ENCODE measurements at places on chromosomes 2 and 18.

DNA sequence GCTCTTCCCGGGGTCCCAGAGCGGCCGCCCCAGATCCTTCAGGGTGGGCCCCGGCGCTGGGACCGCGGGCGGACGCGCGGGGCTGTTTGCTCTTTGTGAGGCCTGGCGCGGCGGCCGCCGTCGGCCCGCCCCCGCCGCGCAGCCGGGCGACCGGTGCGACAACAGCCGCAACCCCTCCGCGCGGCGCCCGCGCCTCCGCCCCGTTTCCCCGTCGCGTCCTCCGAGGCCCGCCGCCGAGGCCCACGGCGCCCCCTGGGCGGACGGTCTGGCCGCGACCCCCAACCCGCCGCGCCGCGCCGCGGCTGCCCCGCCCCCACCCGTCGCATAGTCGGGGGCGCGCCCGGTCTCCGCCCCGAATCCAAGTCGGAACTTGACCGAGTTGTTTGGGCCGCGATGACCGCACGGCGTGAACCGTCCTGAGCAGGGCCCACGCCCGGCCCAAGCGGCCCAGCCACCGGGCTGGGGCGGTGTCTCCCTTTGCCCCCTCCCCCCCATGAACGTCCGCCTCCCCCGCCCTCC is 448 bp downstream of the YPEL5 start:
- DNase-seq: no peak

GRCh38 chr2:212193056-212193455 is 345.5 kb downstream of the ERBB4 start:
- no peak for DNase-seq

DNA sequence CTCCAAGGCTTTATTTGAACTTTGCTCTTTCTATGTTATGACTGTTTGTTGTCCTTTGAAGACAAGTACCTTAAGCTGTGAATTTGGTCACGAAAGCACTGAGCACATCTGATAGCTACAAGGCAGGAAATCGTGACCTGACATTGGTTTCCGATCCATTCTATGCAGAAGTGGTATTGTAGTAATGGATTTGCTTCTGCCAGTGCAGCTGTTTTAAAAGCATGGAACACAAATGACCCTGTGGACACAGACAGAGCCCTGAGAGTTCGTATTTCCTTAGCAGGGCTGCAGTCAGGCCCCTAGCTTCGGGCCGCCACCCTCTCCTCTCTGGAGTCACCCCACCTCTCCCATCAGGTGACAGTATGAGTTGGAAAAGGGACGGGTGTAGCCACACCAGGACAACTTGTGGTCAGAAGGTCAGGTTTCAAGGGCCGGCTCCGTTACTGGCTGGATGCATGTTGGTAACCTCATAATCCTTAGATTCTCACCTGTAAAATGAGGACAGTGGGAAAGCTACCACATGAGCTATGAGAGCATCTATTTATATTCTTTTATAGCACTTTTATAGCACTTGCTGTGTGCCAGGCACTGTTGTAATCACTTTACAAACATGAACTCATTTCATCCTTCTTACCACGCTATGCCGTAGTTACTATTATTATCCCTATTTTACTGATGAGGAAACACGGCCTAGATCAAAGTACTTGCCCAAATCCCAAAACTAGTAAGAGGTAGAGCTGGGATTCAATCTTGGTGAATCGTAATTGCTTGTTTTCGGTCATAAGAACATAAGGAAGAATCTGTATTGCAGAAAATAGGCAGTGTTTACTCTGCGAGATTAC is 70.2 kb downstream of the SPATS2L start:
- no peak for DNase-seq

- DNase-seq: no peak
Observed at GRCh38 chr2:38533180-38533579, 69.5 kb downstream of the HNRNPLL start.

DNA sequence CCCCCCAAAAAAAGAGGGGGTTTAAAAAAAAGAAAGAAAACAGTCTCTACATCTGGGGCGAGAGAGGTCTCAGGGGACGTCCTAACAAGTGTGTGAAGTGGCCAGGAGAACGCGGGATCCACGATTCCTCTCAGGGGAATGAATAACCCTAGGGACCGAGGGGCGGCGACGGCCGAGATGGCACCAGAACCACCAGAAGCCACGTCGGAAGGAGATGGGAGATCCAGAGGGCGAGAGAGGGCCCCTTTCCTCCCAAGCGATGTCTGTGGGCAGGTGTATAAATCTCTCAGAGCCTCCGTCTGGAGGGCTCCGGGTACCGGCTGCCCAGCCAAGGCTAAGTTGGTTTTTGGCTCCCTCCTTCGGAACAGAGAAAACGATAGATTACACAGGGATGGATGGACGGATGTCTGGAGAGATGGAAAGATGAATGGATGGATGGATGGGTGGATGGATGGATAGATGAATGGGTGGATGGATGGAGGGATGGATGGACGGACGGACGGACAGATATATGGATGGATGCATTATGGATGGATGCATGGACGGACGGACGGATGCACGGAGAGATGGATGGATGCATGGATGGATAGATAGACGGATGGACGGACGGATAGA is 1.7 kb downstream of the EPHA4 start:
- no peak for DNase-seq

- DNase-seq: no peak
Observed at GRCh38 chr2:221478485-221478863, 93.6 kb downstream of the EPHA4 start.

DNA sequence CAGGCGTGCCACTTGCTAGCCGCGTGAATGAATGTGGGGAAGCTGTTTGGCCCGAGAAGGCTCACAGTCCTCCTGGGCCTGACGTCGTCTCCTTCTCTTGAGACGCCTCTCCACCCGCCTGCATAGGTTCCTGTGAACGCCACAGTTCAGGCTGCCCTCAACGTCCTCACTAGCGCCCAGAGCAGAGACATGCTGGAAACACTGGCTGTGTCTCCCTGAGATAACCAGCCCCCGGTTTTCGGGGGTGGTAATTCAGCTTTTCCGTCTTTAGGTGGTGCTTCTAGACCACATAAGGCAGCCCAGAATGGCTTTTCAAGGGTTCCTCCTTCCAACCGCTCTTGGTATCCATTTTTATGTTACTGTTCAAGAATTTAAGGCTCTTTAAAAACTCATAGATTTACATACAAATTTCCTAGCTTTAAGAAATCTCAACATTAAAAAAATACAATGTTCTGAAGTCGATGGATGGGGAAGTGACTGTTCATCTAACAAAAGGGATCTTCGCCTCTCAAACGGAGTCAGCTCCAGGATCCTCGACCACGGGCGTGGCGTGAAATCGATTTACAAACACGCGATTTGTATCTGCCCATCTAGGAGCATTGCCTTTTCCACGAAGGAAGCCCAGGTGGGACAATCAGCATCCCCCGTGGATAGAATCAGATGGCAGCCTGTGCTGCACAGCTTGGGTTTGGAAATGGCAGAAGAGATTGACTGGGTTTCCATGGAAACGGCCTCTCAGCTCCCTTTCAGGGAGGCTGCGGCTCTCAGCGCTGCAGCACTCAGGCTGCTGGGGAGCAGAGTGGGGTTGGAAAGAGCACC is 110.6 kb upstream of the PXDN start:
- no peak for DNase-seq

- DNase-seq: no peak
Observed at GRCh38 chr18:55699233-55699765, 111.3 kb upstream of the TCF4 start.

GRCh38 chr2:230318190-230319121 is 8.5 kb upstream of the SP140L start:
- no peak for DNase-seq

DNA sequence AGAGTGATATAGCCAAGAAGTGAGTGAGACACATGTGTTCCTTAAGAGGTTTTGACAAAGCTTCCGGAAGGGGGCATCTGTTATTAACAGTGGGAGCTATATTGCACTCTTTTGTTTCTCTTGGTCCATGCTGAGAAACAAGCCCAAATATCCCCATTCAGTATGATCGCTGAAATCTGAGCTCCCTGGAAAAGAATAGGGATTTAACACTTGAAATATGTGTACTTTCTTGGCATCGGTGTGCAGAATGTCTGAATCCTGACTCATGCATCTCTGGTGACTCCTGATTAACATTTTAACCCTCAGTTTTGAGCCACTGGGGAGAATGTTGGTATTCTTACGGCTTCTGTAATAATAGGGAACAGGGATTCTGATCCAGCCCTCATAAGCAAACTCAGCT is 448.1 kb downstream of the TSN start:
- DNase-seq: no peak

GRCh38 chr2:237156857-237157779 is 71.4 kb downstream of the COPS8 start:
- no peak for DNase-seq

- DNase-seq: no peak
Observed at GRCh38 chr2:30060562-30060961, 86.2 kb upstream of the YPEL5 start.

- DNase-seq: no peak
Observed at GRCh38 chr2:32783933-32784332, 156.1 kb downstream of the TTC27 start.

- no peak for DNase-seq
Observed at GRCh38 chr2:86360776-86361175, 23.4 kb upstream of the REEP1 start.

GRCh38 chr2:36266536-36267121 is 88.9 kb upstream of the CRIM1 start:
- no peak for DNase-seq

DNA sequence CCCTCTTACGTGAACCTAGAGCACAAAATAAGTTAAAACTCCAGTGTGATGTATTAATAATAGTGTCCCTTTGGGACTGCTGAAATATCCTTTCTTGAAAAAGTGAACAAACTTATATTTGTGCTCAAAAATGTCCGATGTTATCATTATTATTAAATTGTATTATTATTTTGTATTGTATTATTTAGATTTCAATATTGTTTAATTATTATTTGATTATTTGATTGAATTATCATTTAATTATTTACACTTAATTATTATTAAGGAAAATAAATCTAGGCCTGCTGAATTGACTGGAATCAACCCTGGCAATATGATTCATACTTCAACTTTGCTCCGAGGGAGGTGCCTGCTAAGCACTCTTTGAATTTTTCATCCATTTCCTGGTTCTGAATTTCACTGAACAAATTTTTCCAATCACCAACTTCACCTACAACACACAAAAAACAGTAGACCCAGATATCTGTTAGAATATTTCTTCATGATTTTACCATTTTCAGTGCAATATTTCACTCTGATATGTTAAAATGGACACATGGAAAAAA is 10.9 kb upstream of the EIF2AK2 start:
- no peak for DNase-seq

- no peak for DNase-seq
Observed at GRCh38 chr2:49359721-49360406, 205.5 kb upstream of the FSHR start.

DNA sequence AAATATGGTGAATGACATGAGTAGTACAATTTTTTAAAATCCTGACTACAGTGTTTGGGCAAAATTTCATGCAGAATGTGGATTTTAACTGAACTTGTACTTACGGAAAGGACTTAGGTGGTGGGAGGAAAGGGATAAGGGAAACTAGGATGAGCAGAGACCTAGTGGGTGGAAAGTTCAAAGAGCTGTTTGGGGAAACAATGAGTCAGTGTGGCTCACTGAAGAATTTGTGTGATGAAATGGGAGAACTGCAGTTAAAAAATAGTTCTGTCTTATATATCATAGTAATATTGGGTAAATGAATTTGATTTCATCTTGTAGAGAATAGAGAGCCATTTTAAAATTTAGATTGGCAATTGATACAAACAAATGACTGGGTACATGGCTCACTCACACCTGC is 220.1 kb upstream of the CTAGE1 start:
- no peak for DNase-seq

GRCh38 chr2:40348038-40348437 is 103.9 kb downstream of the SLC8A1 start:
- DNase-seq: no peak

GRCh38 chr2:229775614-229776313 is 61.4 kb upstream of the DNER start:
- DNase-seq: no peak

GRCh38 chr2:201673546-201673945 is 24.9 kb downstream of the MPP4 start:
- no peak for DNase-seq

GRCh38 chr2:197445746-197446145 is 7.6 kb upstream of the COQ10B start:
- DNase-seq: no peak

- DNase-seq: no peak
Observed at GRCh38 chr18:79529991-79530390, 134.3 kb downstream of the NFATC1 start.

GRCh38 chr18:23793051-23793450 is 103.8 kb downstream of the LAMA3 start:
- DNase-seq: no peak

- DNase-seq: no peak
Observed at GRCh38 chr2:224223851-224224555, 177.9 kb downstream of the FAM124B start.

DNA sequence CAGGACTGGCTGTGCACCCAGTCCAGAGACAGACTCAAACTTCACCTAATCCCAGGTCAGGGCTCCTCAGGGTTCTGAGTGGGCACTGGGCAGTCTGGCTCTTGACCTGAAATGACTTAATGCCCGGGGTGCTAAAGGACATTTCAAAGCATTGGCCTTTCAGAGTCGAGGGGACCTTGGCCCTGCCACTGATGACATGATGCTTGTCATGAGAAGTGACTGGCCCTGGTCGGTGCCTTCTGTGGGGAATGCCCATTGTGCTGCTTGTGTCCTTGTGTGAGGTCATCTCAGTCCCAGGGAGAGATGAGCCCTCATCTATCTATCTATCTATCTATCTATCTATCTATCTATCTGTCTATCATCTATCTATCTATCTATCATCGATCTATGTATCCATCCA is 81.3 kb downstream of the CTAGE1 start:
- DNase-seq: no peak

DNA sequence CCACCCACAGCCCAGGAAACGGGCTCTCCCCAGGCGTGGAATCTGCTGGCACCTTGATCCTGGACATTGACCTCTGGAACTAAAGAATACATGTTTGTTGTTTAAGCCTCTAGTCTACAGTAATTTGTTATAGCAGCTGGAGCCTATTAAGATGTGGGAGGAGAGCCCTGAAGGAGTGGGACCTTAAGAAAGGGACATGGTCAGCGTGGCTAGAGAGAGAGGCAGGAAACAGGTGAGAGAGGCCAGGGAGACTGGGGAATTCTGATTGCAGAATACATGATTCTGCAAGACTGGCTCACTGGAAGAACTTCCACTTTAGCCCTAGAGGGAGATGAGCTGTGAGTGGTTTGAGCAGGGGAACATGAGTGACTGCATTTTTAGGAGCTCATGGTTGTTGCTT is 83.2 kb downstream of the CD8B2 start:
- no peak for DNase-seq

DNA sequence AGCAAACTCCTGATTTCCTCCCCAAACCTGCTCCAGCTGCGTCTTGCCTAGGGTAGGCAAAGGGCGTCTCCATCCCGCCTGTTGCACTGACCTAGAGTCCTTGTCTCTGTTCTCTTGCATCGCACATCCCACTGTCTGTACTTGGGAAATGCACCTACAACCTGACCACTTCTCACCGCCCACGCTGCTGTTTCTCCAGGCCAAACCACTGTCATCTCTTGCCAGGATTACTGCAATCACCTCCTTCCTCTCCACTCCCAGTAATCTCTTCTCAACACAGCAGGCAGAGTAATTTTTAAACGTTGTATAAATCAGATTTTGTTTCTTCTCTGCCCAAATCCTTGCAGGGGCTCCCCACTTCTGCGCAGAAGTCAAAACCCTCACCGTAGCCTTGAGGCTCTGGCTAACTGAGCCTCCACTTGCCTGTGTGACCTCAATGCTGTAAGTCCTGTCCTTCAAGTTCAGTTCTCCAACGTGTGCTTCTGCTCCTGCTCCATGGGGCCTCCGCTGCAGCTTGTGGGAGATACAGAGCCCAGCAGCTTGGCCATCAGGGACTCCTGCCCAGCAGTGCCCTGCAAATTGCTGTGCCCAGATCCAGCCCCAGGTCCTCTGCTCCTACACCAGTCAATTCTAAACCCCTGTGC is 27.7 kb upstream of the SEMA4C start:
- no peak for DNase-seq

Measured in stimulated activated CD4-positive, alpha-beta T cell treated with anti-CD3 and anti-CD28 coated beads, Interleukin-12 subunit alpha, Interleukin-12 subunit beta, amount 100 ng/mL, for 24 hours (primary cell).